ENCODE measurements at places on chromosomes 7 and 10.

DNA sequence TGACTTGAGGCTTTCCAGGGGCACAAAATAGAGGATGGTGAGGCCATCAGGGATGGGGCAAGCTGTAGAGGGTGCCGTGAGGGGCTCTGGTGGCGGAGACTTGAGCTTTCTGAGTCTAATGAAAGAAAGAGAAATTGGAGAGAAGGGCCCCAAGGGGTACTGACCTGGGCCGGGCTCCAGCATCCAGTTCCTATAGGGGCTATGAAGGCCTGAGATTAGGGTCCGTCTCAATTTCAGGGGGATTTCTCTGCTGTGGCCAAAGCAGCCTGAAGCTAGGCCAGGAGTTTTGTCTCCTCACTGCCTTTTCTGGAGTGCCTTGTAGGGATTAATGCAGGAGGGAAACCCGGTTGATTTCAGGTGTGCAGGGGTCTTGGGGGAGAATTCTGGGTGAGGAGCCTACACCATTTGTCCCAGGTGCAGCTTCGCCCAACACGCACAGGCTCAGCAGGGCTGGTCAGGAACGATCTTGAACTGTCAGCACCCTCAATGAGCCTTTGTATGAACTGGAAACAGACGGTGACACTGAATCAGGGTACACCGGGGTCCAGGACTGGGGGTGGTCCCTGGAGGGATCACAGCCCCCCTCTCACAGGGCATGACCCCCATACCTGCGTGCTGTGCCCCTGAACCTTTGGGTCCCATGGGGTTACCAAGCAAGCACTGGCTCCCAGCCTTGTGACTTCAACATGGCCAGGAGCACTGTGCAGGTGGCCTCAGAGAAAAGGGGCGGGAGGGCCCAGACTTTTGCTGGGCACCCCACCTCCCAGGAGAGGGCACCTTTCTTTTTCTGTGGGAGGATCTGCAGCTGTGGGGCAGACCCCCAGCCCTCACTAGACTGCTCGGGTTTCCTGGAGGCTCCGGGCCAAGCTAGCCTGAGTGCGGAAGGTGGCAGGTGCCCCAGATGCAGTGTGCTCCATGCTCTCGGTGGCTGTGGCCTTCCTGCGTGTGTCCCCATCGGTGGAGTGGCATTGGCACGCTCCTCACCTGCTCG is 122.9 kb upstream of the RET start:
- DNase-seq: no peak

- no peak for DNase-seq
Observed at GRCh38 chr7:76048668-76048988, 722 bp downstream of the MDH2 start.

- DNase-seq: no peak
Observed at GRCh38 chr7:29447828-29448227, 115.8 kb upstream of the PRR15 start.

DNA sequence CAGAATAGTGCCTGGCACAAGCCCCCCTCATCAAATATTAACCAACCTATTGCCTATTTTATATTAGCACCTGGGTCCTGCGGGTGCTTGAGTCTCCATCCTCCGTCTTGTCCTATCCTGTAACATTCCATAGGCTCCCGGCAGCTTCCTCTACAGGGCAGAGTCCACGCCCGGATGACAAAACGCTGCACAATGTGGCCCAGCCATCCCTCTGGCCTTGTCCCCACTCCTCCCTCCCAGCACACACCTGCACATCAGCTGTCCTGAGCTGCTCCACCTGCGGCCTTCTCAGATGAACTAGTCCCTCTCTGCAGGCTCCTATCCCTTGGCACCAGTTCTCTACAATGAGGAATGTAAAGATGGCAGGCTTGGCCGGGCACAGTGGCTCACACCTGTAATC is 153.5 kb upstream of the PDE1C start:
- DNase-seq: no peak

GRCh38 chr10:124849111-124849773 is 47.6 kb downstream of the ABRAXAS2 start:
- no peak for DNase-seq

- no peak for DNase-seq
Observed at GRCh38 chr7:148719753-148720152, 21.1 kb downstream of the CUL1 start.
